BE2C (cell line): ENCODE measurements at places on chromosomes 5 and 9.

GRCh38 chr9:656926-657568 lies 184.4 kb upstream of the DMRT1 start:
- DNase-seq, result no peak

DNA sequence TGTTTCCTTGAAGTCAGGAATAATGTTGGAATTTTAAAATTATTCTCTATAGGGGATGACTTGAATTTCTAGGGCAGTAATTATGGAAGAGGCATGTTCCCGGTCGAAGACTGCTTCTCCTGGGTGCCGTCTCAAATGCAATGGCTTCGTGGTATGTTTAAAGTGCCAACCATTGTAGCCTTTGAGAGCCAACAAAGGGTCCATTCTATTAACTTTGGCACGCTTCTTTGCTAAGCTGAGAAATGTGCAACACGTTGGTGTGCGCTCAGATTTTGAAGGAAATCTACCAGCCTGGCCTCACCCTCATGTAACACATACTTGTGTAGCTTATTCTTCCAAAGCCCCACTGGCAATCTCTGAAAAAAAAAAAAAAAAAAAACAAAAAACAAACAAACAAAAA lies 221.2 kb upstream of the ANKH start:
- no peak for DNase-seq

DNA sequence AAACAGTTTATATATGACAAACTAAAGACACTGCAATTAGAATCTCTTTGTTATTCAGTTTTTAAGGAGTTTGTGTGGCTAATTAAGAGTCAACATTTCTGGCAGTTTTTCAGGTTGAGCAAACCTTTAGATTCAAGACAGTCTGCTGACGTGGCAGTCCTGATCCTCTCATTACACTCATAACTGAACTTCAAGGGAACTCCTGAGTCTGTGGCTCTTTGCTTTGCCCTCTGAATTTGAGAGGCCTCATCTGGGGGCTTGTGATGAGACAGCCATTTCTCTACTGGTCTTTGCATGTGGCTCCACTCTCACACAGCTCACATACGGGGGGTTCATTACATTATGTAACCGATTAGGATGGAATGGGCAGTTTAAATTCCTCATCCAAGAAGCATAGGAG lies 182.9 kb upstream of the MEF2C start:
- no peak for DNase-seq

DNA sequence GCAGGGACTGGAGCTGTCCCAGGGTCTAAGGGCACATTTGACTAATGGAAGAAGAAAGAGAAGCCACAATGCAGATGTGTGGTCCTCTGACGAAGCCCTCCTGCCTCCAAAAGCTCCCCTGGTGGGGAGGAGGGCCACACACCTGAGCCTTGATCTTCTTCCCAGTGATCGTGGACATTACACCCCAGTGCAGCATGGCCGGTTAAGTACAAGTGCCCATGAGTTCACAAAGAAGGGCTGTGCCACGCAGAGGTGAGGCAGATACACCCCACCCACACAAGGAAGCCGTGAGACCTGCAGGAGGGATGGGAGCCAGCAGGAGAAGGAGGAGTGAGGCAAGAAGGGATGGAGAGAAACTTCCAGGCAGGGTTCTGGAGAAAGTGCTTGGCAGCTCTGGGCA lies 199.0 kb upstream of the MVB12B start:
- no peak for DNase-seq

GRCh38 chr5:82365744-82366228 lies 87.6 kb upstream of the RPS23 start:
- DNase-seq, result no peak

DNA sequence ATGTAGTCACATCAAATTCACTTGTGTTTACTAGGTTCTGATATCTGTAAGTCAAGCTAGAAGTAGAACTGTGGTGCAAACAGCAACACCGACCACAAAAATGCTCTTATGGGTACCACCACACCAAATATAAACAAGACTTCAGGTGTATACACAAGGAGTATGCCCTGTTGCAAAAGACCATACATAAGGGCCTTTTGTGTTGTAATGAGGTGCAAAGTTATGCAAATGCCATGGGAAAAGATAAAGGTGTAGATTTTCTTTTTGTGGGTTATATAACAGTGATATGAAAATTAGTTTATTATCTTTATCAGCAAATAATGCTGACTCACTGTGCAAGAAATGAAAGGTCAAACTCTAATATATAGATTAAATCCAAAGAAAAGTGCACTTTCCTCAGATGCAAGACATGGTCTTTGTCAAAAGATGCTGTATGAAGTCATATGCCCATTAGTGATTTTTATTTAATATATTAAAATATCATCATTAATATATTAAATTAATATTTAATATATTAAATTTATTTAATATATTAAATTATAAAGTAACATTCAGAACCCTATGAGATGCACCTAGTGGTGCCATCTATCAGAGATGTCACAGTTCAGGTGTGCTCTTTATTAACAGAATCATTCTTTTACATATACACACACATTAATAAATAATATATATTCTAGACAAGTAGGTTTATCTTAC lies 26.7 kb upstream of the ALDH1A1 start:
- DNase-seq, result no peak

DNA sequence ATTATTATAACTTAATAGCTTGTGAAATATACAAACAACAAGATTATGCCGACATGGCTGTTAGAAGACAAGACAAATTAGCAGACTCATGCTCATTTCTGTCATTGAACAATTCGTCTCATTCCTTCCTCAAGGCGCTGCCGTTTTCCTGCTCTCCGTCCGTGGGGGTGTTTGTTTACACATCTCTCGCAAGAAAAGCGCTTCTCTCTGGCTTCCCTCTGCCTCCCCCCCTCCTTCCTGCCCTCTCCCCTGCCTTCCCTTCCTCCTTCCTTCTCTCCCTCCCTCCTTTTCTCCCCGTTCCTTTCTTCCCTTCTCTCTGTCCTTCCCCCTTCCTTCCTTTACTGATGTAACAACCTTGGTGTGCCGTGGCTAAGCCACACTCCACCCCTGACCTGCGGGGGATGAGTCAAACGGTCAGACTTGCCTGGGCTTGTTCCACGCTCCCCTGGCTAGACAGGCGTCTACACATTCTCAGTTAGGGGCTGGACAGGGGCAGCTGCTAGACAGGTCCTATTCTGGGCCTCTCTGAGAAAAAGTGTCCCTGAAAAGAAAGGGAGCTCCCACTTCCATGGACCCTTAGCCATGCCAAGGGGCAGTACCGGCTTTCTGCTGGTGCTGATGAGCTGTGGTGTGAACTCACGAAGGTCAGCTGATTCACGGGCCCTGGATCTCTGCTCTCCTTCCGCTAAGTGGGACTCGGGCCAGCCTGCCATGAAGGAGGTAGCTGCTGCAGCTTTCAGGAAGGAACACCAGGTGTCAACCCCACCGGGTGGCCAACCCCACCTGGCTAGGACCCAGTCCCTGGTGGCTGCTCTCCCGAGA lies 32.0 kb upstream of the SPTLC1 start:
- DNase-seq, result no peak

DNA sequence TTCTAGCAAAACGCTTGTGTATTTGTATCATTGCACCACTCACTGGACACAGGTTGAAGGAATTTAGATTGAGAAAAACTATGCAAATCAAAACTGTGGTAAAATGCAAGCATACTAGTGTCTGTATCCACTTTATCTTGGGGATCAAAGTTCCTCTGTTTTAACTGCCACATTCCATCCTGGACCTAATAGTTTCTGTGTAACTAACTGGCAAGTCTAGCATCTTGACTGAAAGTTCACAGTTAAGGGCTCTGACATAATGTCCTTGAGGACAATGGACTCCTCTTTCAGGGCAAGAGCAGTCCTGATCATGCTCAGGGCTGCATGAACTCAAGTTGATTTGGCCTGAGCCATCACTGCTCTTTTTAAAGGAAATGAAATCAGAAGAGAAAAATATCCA lies 30.7 kb downstream of the NFIB start:
- no peak for DNase-seq

GRCh38 chr5:33934176-33934575 lies 2.0 kb upstream of the RXFP3 start:
- no peak for DNase-seq

DNA sequence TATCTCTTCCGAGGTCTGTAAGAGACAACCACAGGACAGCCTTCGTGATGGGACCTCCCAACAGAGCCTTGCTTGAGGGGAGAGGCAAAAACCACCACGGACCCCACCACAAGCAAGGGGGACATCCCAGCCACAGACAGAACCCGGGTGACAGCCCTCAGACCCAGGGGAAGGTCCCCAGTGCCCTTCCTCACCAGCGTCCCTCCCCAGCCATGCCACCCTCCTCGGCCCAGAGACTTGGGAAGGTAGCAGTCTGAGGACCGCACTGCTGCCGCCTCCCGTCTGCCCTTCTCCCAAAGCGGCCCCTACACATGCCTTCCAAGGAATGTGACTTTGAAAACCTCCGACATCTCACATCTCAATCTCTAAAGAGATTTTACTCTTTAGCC lies 13.4 kb downstream of the IPPK start:
- DNase-seq, result no peak

DNA sequence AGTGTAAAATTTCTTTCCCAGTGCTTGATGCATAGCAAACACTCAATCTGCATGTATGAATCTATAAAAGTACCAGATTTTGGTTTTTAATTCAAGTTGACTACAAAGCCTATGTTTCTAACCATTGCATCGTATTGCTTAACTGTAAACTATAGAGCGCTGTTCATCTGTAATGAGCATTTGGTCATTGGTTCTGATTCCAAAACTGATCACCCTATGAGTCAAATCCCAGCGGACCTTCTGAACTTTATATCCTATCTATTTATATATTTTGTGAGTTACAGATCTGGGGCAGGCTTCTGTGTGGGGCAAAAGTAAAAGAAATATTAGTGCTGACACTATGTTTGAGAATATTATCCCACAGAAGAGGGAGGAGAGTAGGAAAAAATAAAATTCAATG lies 305.7 kb upstream of the TNC start:
- no peak for DNase-seq

DNA sequence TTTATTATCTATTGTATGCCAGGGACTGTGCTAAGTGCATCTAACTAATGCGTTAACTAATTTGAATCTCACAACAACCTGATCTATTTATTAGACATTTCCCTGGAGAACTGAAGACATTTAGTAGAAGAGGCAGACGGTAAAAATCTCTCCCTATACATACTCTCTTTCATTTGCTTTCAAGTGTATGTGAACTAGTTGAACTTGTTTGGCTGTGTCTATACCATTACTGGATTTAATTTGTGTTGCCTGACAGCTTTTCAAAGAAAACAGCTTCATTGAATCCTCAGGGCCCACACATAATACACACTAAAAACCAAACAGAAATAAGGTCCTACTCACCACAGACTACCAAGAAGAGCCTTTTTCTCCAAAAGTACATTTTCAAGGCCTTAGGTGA lies 133.6 kb upstream of the NR3C1 start:
- DNase-seq, result no peak

DNA sequence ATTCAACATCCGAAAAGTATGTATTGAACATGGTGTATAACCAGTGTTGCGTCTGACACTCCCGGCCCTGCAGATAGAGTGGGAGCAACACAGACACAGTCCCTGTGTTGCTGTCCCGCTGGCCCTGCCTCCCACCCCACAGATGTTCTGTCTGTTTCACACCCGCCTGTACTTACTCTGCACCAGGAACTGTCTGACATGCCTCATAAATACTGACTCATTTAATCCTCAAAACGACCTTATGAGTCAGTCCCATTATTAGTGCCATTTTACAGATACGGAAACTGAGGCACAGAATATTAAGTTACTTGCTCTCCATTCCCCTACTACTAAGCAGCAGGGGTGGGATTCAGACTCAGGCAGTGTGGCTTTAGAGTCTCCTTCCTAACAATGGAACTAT lies 109.8 kb upstream of the NFIL3 start:
- no peak for DNase-seq

DNA sequence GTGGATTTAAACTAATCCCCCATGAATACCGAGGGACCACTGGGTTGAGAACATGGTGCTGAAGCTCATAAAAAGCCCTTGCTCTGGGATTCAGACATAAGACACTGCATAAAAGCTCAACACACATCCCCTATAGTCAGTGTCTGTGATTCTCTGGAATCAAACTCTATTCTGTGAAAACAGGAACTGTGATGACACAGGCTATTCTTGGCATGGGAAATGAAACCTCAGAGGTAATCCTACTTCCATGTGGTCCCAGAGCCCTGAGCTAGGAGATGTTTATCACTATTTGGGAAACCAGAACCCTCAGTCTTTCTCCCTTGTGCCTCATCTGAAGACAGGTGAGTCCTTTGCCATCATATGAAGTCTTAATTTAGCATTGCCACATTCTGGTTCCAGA lies 135.4 kb upstream of the PRSS3 start:
- no peak for DNase-seq

DNA sequence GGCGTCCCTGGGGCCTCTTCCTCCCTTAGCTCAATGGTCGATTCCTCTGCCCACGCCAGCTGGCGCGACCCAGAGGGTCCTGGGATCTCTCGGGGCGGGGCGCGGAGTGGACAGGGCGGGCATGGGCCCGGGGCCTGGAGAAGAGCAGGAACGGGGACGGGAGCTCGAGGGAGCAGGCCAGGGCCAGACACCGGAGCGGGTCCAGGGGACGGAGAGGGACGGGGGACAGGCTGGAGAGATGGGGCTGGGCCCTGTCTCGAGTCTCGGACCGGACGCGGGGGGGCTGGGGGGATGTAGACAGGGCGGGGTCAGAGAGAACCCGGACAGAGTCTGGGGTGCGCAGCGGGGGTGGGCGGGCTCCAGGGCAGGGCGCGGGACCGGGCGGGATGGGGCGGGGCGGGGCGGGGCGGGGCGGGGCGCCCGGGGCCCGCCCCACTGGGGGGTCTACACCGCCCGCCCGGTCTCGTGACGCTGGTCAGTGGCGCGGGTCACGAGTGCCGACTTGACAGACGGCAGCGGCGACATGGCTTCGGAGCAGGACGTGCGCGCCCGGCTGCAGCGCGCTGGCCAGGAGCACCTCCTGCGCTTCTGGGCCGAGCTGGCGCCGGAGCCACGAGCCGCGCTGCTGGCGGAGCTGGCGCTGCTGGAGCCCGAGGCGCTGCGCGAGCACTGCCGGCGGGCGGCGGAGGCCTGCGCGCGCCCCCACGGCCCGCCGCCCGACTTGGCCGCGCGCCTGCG lies at the start of gene UAP1L1:
TSS of gene UAP1L1 (plus strand) at position 508 of the 738 bp plus-strand sequence. CDS start at position 524, 16 bp downstream.
- DNase-seq, result peak; percentile 80

DNA sequence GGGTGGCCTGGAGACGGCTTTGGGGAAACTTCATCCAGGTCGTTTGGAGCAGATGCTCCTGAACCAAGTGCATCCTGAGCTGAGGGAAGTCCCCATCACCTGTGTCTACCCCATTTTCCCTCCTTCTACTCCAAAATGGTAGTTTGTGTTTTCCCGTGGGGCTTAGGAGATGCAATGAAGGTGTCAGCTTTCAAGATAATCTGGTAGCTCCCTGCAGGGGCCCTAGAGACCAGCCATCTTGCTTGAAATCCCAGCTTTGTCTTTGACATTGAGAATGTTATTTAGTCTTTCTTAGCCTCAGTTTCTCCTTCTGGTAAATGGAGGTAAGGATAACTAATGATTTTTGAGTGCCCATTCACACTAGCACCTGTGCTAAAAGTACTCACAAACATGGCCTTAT lies 77.4 kb downstream of the WWC1 start:
- DNase-seq, result no peak

- DNase-seq, result no peak
These were observed 557.4 kb downstream of the BNC2 start for GRCh38 chr9:16312962-16313546.

- no peak for DNase-seq
These were observed 41.9 kb upstream of the SAP30L start for GRCh38 chr5:154403776-154404387.
